ENCODE measurements at places on chromosomes 7 and 10.

DNA sequence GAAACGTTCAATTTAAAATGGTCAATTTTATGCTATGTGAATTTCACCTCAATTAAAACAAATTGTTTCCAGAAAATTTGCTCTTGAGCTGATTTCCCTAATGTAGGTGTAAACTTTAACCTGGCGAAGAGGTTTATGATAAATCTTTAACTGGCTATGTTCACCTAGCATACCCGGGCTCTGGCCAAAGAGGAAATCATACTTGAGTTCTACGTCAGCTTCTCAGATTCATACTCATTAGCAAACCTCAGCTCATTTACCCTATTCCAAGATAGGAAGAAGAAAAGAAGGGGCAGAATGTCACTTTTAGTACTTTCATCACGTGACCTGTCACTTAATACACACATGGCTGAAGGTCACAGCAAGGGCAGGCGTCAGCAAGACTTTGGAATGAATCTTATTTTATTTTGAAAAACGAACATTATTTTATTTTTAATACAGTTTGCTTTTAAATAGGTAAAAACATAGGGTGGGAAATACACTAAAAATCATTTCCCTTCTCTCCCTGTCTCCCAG lies 97.0 kb downstream of the ABLIM1 start:
- DNase-seq: no peak

DNA sequence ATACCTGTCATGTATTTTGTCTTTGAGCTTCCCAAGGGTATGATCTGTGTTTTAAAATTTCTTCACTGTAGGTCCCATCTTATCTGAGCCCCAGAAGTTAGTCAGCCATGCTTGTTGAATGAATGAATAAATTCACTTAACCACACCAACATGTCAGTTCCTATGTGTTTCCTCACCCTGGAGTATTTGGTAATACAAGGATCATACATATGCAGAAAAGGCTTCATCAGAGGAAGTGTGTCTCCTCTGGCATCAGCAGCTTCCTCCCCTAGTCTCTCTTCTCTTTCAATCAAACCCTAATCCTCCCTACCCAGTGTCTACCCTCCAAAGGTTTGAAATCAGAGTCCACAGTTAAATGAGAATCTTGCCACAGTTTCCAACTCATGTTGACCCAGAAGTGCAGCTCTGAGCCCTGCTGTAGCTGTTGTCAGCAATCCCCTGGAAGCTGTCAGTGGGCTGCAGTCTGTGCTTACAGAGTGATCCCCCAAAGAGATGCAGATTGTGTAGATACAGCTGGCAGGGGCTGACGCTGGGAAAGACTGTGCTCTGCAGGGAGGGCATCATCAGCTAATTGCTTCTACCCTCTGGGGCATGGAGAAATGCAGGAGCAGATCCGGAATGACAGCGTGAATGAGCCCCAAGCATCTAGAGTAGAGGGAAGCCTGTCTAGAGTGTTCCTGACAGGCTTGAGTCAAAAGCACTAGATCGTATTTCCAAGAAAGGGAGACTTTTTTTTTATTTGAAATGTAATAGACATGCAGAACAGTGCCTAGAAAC lies 105.0 kb upstream of the WDR11 start:
- DNase-seq: no peak

- no peak for DNase-seq
These were observed 111.1 kb upstream of the NPY start for GRCh38 chr7:24172856-24173255.

DNA sequence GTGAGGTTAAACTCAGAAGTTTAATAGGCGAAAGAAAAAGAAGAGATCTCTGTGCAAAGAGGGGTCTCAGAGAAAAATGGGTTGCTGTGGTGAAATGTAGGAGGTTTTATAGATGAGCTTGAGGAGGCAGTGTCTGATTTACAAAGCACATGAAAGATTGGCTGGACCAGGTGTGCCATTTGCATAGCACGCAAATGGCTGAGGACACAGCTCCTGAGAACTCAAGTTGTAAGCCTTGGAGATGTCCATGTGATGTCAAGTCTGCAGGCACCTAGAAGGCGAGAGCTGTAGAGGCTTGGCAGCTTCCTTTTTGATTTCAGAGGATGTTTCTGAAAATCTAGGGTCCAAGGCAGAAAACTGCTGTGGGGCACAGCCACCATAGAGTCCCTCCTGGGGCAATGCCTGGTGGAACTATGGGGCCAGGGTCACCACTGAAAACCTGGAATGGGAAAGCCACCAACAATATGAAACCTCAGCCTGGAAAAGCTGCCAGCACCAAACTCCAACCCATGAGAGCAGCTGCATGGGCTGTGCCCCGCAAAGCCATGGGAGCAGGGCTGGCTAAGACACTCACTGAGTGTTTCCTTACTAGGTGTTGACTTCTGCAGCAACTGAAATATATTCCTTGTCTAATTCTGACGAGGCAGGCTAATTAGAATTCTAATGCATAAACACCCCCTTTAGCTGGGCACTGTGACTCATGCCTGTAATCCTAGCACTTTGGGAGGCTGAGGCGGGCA lies 96.9 kb upstream of the TNS3 start:
- no peak for DNase-seq

- peak; percentile 81 for DNase-seq
These were observed 312.6 kb downstream of the IPMK start for GRCh38 chr10:57955076-57955475.

- DNase-seq: no peak
These were observed 74.6 kb downstream of the SH2D4B start for GRCh38 chr10:80612261-80612660.
